Iris pigment epithelial cell (primary cell): ENCODE measurements at places on chromosomes 6 and 20.

DNA sequence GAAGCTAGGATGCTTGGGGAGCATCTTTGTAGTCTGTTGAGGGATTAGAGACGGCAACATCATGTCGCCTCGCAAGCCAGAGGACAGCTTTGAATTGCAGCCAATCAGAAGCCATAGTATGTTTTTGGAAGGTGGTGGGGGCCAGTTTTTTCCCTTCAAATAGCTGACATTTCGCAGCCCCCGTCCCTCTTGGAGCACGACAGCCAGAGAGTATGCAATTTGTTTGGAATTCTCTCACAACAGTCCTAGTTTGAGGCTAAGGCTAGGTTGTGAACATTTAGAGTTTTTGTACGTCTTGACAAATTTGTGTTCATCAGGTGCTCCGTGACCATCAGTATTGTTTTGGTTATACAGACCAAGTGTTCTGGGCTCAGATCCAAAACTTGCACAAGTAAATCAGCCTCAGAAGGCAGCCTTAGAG lies 83.3 kb downstream of the PLCB1 start:
- DNase-seq: peak; percentile 90

GRCh38 chr6:144666781-144667180 lies 381.6 kb downstream of the UTRN start:
- DNase-seq: no peak

GRCh38 chr6:17311595-17312311 lies 30.6 kb downstream of the RBM24 start:
- peak; percentile 76 for DNase-seq

DNA sequence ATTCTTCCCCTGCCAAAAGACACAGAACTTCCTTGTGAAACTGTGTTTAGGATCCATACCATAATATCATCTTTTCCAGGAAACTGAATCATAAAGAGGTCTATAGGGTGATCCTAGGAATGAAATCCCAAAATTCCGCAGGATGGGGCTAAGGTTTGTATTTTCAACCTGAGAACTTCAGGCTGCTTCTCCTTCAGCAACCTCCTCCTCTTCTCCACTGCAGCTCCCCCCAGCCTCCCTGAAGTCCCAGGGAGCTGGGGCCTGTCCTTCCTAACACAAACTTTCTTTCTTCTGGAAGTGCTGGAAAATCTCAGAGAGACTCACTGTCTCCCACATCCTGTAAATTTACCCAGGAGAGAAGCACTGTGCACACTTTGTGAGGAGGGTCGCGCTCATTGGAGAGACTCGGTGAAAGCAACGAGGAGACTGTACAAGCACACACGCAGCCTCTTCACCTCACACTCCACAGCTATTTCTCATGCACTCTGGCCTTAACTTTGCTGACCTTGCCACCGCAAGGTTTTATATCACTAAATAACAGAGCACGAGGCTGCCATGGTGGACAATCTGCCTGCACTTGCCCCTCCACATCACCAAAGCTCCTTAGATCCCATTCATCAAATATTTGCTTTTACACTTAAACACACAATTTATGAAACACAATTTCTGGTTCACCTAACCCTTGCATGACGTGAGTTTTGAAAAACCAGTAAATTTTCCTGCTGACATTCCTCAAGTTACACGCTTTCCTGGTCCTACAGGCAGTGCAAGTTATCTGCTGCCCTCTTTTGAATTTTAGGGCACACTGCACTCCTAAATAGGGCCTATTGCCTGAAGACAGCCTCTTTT lies 14.3 kb downstream of the ID4 start:
- DNase-seq: peak; percentile 83

- DNase-seq: peak; percentile 51
These were observed 7.9 kb downstream of the ZC2HC1B start for GRCh38 chr6:143872201-143872600.

GRCh38 chr6:36853325-36853724 lies 14.1 kb upstream of the CPNE5 start:
- peak; percentile 94 for DNase-seq

- no peak for DNase-seq
These were observed 13.9 kb downstream of the SLA2 start for GRCh38 chr20:36632147-36632486.

GRCh38 chr6:15366003-15366535 lies 120.2 kb downstream of the JARID2 start:
- DNase-seq: no peak

DNA sequence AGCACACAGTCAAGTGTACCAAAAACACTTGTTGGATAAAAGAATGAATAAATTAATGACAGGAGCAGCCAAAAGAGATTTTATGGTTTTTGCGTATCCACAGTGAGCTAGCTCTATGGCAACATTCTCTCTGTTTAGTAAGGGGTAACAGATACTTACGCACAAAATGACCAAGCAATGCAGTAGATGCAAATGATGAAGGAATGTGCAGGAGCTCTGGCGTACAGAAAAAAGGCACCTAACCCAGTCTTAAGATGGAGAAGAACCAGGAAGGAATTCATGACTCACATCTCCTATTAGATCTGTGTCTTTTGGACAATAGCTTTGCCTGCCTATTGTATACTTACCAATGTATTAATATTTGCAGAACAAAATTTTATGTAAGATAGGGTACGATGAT lies 191.9 kb upstream of the PREP start:
- DNase-seq: no peak

DNA sequence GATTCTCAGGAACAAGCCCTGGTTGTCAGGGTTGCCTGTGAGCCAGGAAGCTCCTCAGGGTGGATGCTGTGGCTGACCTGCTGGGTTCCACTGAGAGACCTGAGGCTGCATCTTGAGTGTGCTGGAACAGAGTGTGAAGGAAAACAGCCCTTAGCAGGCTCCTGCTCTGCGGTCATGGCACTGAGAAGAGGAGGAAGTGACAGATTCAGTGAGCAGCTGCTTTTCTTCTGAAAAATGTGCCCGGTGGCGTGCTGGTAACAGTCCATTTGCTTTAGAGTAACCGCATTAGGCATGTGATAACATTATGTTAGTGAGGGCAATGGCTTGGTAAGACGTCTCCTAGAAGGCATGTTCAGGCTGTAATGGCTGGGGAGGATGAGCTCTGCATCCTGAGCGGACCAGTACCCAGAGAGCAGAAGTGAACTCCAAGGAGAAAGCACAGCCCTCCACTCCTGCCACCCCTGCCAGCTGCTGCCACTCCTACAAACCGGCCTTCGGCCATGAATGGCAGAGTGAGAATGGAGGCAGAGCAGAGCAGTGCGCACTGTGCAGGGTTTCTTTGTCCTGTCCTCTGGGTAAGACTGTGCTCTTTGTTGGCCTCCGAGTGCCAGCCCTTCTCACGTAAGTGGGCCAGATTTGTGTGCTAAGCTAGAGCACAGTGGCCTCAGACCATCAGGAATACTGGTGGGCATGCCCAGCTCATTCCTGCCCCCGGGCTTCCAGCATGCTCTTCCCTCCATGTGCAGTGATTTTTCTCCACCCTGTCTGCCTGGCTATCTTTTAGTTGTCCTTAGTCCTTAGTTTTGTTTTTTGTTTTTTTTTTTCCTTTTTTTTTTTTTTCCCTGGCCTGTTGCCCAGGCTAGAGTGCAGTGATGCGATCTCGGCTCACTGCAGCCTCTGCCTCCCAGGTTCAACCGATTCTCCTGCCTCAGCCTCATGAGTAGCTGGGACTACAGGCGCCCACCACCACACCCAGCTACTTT lies 98.1 kb upstream of the VSTM2L start:
- no peak for DNase-seq

- no peak for DNase-seq
These were observed 40.4 kb downstream of the GNAS start for GRCh38 chr20:58892932-58893224.

DNA sequence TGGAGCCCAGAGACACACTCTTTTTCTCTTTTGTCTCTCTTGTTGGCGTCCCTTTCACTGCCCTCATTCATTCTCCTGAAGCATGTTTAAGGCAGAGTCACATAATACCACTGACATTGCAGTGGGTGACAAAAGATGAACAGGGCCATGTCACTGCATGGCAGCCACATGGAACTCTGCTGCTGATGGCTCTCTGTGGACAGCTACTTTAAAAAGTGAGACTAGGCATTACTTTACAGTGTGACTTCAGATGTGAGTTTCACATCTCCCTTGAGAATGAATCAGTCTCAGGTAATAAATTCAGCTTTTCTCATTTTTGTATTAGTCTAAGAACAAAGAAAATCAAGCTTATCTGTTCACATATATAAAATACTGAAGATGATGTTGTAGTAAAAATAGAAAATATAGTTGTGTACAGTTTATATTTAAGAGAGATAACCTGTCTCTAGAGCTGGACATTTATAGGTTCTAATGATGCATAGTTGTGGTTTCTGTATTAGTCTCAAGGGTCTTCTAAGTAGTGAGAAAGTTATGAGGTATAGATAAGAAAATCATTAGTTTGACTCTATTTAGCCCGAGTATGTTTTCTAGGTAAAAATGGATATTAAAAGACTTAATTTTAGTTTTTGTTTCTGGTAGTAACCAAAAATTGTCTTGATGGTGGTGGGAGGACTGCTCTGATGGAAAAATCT lies 6.1 kb downstream of the MRS2 start:
- no peak for DNase-seq

- DNase-seq: peak; percentile 63
These were observed 75.7 kb downstream of the AGPAT4 start for GRCh38 chr6:161198176-161198575.

DNA sequence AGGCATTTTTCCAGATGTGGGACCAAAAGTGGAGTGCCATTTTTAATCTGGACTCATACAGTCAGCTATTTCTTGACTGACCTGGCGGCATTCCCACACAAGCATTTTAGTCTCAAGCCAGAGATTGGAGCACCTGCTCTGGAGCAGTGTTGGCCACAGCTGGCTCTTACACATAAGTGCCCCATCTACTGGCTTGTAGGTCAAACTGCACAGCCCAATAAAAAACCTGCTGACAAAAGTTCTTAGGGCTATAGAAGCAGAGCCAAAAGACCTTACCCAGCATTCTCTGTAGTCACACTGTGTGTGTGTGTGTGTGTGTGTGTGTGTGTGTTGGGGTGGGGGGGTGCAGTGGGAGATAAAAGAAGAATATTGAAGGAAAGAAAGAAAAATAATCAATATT lies 38.6 kb upstream of the SENP6 start:
- peak; percentile 56 for DNase-seq

DNA sequence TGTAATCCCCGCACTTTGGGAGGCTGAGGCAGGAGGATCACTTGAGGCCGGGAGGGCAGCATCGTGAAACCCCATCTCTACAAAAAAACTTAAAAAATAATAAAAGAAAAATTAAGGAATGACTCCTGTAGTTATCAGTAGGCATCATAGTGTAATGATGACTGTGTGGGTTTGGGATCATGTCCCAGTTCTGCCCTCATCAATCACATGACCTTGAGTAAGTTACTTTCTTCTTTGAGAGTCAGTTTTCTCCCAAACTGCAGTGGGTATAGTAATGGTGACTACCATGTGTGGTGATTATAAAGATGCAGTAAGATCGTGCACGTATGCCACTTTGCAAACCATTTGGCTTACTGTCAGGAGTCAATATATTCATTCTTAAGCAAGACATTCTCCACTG lies 89.2 kb downstream of the TXNDC5 start:
- peak; percentile 29 for DNase-seq

- DNase-seq: no peak
These were observed 896 bp downstream of the SYS1 start for GRCh38 chr20:45363611-45364492.

GRCh38 chr20:36017048-36017951 lies 48.9 kb downstream of the CNBD2 start:
- DNase-seq: peak; percentile 64

GRCh38 chr20:29742699-29743100 lies 1514.8 kb upstream of the DEFB115 start:
- no peak for DNase-seq

DNA sequence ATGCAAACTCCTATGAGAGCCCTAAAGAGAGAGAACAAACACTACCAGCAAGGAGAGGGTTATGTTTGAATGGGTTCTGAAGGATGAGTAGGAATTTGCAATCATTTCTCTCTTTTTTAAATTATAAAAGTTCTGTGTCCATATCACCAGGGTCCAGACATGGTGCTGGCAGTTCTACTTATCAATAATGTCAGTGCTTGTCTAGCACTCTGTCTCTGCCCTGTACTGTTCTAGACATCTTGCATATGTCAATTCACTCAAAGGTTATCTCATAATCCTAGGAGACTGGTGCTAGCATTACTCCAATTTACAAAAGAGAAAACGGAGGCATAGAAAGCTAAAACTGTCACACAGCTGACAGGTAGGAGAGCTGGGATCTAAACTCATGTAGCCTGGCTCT lies 101.3 kb downstream of the VEGFA start:
- no peak for DNase-seq

GRCh38 chr6:118724211-118724610 lies 72.8 kb upstream of the CEP85L start:
- peak; percentile 77 for DNase-seq

GRCh38 chr6:17599877-17600526 lies at the start of gene FAM8A1:
TSS of gene FAM8A1 (plus strand) at chr6:17600302. CDS start at chr6:17600410, 108 bp downstream.
- DNase-seq: peak; percentile 85

DNA sequence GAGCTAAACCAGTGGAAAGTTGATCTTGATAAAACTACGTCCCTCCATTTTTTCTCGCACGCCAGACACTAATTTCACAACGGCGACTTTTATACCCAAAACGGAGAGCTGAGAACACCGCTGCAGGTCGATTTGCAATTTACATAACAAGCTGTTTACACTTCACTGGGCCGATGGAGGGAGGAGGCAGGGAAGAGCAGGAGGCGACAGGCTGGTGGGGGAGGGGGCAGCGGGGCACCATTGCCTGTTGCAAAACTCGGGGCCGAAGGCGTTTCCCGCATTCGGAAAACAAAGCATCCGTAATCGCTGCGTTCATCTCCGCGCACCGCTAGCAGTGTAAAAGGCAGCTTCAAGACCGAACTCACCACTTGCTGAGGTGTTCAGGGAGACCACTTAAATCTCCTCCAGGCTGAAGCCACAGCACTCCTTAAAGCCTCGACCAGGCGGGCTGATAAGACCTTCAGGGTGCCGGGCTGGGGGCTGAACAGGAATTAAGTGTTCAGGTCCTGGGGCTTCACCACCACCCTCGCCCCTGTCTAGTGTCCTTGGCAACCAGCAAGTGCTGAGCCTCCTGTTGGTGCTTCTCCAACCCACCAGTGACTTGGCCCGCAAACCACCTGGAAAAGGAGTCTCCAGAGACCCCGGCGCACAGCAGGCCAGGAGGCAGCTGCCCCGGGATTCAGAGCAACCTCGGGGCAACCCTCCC lies 2.0 kb upstream of the FOXC1 start:
- DNase-seq: peak; percentile 45

- DNase-seq: no peak
These were observed 423.2 kb downstream of the PREX1 start for GRCh38 chr20:48404598-48404997.

DNA sequence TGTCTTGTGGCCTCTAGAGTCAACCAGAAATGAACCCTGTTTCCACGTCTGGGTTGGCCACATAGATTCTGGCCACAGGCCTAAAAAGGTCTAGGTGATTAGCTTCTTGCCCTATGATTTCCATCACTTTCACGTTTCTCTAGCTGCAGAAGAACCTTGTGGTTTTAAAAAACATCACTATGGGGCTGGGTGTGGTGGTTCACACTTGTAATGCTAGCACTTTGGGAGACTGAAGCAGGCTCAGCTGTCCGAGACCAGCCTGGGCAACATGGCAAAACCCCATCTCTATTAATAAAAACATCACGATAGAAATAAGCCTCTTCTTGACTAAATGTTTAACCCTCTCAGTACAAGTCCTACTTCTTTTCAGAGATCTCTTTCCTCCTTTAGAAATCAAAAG lies 27.6 kb downstream of the POLR1C start:
- no peak for DNase-seq
